Cardiac septum (tissue), 1 donor: ENCODE measurements at places on chromosomes 3 and 15. TPM values are rescaled to one million over a fixed set of nuclear protein-coding genes. Genes with fewer than 3 reads are reported as not detected.

Gene ABHD6
- total RNA-seq: 4.9 TPM

Gene TTLL13
- 0.16 TPM for total RNA-seq

DNA sequence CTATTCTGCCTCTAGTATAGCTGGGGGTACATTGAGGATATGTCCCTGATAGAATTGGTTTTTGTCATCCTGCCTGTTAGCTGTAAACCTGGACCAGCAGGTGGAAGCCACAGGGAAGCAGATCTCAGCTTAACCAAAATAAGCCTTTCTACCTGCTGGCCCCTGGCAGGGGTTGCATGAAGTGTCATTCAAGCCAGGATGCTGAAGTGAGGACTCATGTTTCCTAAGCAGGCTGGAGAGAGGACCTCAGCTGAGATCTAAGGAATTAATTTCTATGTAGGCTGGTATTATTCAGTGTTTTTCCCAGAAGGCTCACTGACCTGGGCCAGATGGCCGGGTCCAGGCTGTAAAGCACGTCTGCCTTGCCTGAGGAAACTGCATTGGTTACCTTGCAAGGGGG, 128.9 kb downstream of the MEGF11 start:
- no peak for DNase-seq

- no peak for DNase-seq
Observed at GRCh38 chr3:194322678-194323211, 28.4 kb downstream of the CPN2 start.

GRCh38 chr15:95324656-95325055, 1005.8 kb upstream of the NR2F2 start:
- DNase-seq: no peak

GRCh38 chr3:187165144-187165543, 25.8 kb upstream of the RPL39L start:
- DNase-seq: no peak
